ENCODE measurements at places on chromosomes 3 and 15.

DNA sequence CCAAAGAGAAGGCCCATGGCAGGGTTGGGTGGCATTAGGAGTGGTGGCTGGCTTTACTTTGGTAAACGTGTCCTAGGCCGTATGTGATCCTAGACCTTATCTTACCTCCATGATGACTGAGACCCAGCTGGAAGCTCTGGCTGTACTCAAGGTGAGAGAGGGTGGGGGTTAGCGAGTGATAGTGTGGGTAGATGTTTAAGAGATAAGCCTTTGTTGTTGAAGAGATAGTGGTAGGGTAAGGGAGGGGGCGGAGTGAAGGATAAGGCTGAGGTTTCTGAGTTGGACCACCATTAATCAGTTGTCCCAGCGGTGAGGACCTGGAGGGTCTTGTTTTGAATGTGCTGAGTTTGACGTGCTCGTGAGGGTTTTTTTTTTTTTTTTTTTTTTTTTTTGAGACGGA is 61.5 kb upstream of the ULK4 start:
- no peak for DNase-seq

DNA sequence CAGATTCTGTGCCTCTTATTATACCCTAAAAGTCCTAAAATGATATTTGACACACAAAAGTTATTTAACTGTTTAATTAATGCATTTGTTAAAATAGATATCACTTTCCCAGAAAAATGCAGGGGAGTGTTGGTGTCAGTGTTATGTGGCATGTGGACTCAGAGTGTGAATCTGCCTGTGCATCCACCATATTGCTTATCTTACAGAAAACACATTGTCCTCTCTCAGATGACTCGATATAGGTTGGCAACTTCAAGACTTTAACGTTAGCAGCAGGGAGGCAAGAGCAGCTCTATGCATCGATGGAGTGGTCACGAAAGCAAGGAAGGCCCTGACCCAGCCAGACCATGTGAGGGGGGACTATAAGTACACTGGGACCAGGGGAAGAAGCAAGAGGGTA is 165.4 kb upstream of the DCBLD2 start:
- DNase-seq: no peak

GRCh38 chr3:9949626-9950025 is 2.6 kb downstream of the PRRT3 start:
- DNase-seq: no peak

DNA sequence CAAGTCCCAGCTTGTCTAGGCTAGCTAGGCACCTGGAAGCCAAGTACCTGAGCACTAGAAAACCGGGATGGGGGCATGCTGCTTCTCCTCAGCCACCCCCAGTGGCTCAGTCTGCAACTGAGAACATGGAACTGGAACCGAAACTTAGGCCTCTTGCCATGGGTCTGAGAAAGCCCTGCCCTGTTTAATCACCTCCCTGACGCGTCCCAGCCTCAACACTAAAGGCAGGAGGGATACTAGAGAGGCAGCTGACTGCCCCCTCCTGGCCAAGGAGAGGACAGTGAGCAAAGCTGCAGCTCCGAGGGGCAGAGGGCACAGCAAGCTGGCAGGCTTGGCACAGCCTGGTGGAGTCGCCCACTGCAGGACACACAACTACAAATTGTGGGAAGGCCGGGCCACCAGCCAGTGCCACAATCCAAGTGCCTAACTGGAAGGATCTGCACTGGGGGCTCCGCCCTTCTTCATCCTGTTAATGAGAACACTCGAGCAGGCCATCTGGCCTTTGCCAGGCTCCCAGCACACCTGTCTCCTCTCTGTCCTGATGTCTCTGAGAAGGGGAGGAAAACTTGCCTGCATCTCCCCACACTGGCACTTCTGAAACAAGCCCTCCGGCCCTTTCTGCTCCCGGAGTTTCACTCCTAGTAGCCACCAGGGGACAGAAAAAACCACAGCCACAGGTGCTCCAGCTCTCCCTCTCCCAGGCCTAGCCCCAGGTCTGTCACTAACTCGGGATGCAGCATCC is 53.7 kb downstream of the BDH1 start:
- DNase-seq: no peak

DNA sequence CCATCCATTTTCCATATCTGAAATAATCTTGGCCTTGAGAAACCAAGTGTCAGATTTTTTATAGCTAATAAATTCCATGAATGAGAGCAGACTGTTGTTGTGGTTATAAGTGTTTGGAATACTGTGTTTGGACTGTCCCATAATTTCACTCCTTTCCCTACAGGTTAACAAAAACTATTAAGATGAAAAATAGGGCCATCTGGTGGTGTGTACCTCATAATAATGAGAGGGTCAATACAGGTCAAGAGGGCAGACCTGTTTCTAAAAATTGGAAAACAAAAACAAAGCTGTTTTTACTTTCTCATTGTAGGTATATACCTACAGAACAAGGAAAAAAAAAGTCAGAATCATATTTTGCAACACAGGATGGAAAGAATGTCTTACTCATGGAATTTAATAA is 553.8 kb upstream of the SGO1 start:
- DNase-seq: no peak

GRCh38 chr15:48924528-48925393 is 39.0 kb downstream of the SHC4 start:
- no peak for DNase-seq

DNA sequence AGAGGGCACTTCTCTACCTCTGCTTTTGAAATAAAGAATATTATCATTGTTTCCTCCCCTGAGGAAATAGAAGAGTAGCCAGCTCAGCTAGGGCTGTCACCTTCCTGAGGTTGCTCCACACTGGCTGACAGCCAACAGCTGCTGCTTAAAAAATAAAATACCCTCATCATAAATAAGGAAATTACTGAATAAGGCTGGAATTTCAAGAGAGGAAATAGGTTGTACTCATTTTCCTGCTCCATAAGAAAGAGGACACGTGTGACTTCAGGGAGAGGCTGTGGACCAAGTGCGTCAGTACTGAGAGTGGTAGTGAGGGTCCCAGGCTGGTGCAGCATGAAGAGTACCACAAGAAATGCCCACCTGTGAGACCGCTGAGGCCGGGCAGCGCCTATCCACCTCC is 8.1 kb upstream of the C2CD4B start:
- DNase-seq: no peak

DNA sequence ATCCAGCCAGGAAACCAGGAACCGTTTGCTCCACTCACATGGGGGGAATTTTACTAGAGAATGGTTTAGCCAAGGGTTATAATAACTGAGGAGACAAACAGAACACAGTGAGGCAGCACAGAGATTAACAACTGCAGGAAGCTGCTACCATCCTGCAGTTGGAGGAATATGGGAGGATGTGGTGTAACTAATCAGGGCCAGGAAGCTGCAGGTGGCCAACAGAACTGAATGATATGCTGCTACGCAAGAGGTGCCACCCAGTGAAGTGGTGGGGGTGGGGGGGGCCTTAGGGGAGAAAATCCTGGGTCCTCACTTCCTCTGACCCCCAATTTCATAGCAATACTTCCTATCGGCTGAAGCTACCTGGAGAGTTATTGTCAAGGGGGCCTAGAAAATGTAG is 306.4 kb upstream of the STT3B start:
- DNase-seq: no peak

DNA sequence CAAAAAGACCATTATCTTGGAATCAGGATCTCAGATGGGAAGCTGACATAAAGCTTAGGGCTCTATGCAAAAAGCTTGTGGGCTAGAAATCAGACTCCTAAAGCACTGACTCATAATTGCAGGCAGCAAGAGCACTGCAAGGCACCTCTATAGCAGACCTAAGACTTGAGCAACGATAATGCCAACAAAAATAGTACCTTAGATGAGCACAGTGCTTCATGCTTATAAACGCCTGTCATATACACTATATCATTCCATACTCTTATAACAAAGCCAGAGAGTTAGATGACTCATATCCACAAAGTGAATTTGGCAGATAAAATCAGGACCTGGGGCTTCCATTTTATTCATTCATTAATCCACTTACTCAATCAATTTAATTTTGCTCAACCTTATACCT is 560.8 kb downstream of the MCTP2 start:
- DNase-seq: no peak

Measured in NCI-H1436 treated with DMSO at 0.1 percent for 48 hours (cell line).